H1 (cell line): ENCODE measurements at places on chromosomes 4 and X.

GRCh38 chrX:31649201-31649600 lies 577.4 kb upstream of the FTHL17 start:
- DNase-seq = no peak

GRCh38 chrX:69262036-69262936 lies 97.0 kb upstream of the PJA1 start:
- no peak for DNase-seq

DNA sequence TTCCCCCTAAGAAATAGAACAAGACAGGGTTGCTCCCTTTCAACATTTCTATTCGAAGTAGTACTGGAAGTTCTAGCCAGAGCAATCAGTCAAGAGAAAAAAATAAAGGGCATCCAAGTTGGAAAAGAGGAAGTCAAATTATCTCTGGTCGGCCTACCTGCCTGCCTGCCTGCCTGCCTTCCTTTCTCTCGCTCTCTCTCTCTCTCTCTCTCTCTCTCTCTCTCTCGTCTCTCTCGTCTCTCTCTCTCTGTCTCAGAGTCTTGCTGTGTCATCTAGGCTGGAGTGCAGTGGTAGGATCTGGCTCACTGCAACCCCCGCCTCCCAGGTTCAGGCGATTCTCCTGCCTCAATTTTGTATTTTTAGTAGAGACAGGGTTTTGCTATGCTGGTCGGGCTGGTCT lies 42.9 kb downstream of the CCKAR start:
- no peak for DNase-seq

DNA sequence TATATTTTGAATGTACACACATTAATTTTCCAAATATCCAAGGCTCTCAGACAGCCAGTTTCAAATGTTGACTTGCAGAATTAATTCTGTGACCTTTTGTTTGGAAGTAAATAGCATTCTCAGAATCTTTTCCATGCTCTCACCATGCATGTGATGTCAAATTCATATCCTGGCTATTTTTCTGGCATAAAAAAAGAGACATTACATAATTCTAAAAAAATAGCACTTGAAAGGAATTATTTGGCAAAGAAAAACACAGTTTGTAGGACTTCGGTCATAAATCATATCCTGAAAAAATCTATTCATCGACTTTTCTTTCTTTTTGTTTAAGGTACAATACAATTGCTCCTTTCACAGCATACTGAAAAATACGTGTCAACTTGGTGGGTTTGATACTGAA lies 111.2 kb downstream of the GLRA3 start:
- DNase-seq = no peak

DNA sequence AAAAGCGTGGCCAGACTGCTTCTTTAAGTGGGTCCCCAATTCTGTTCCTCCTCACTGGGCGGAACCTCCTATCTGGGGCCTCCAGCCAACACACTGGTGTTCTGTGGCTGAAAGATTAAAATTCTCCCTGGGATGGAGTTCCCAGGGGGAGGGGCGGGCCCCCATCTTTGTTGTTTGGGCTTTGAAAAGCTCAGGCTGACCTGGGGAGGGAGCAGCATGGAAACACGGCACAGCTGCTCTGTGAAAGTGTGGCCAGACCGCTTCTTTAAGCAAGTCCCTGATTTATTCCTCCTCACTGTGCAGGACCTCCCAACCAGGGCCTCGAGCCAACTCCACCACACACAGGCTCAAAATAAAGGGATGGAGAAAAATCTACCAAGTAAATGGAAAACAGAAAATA lies 219.5 kb downstream of the TMEM47 start:
- DNase-seq = no peak

- DNase-seq = no peak
These were observed 88.6 kb downstream of the SLC9A7 start for GRCh38 chrX:46670316-46670715.

- DNase-seq = no peak
These were observed 6.0 kb downstream of the DGKQ start for GRCh38 chr4:967113-968104.

DNA sequence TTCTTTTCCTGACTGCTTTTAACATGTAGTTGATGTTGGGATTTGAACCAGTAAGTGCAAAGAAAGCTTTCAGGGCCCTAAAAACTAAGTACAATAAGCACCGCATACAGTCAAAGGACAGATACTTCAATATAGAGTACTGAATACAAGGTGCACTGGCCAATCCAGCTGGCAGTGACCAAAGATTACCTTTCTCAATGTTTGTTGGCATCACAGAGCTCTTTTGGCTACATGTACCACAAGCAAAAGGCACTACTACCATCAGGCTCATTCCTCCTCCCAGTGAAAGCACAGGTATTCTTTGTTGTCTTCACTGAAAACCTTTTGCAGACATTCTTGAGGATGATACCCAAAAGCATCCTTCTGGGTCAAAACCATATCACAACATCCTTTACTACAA lies 65.2 kb upstream of the ZCCHC13 start:
- no peak for DNase-seq

- DNase-seq = no peak
These were observed 3.5 kb downstream of the BEND4 start for GRCh38 chr4:42149004-42149403.

DNA sequence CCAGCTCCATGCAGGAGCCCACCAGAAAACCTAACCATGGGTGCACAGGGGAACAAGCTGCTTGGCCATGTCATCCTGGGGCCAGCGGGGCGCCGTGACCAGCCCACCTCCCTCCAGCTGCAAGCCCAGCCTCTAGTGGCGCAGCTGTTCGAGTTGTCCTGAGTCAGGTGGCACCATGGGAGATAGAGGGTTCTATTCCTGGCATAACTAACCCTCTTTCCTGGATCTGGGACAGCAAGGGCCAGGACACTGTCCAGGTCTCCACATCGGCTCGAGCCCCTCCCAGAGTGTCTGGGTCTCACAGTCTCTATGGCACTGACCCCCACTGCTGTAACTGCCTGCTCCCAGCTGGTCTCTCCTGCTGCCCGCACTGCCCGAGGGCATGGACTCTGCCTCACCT lies 16.7 kb downstream of the ABLIM2 start:
- DNase-seq = no peak

DNA sequence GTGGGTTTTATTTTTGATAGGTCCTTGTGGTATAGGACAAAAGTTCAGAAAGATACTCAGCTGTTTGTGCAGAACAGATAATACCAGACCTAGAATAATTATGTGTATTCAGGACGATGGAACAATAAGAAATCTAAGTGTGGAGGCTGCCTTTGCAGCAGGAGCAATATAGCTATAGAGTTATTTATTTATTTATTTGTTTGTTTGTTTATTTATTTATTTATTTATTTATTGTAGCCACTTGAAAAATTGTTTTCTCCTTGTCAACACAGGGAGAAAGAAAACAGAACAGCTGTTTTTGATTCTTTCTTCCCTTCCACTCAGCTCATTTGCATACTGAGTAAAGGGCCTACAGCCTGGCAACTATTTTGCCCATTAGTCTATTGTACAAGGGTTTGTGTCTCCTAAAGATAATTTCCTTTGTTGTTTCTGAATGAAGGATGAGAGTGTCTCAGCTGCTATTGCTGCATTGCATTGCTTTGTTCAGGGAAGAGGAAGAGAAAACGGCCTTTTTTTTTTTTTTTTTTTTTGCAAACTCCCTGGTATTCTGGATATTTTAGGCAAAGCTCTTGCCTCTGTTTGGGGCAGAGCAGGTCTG lies 56.0 kb upstream of the ESX1 start:
- DNase-seq = no peak

- no peak for DNase-seq
These were observed 12.8 kb downstream of the RASL11B start for GRCh38 chr4:52874948-52875347.

DNA sequence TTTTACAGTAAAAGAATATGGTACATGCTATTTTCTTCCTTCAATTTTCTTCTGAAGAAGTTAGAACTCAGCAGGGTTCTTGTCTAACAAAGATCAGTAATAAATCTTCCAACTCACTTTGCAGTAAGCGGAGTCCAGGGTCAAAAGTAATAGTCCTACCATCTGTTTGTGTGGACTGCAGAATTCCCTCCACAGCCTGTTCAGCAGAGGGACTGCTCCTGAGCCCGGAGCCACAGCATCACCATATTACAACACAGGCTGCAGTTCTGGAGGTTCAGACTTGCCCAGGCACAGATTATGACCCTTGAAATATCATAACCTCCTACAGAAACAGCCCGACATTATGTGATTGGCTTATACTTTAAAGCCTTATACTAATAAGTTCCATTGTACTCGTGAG lies 10.3 kb downstream of the FHDC1 start:
- no peak for DNase-seq

DNA sequence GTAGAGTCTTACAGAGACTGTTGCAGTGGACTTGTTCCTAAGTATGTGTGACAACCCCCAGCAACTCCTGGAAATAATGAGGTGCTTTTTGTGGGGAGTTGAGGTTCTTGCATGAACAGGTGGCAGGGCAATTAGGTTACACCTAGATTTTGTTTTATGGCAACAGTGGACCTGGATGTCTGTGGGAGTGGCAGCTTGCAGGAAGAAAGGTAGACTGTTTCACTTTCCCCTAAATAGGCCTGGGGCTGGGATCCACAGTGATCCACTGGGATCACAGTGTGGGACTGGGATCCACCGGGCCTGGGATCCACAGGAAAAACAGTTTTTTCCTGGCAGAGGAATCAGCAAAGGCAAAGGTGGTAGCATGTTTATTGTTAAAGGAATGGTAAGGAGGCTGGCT lies 18.3 kb upstream of the USP9X start:
- DNase-seq = no peak

DNA sequence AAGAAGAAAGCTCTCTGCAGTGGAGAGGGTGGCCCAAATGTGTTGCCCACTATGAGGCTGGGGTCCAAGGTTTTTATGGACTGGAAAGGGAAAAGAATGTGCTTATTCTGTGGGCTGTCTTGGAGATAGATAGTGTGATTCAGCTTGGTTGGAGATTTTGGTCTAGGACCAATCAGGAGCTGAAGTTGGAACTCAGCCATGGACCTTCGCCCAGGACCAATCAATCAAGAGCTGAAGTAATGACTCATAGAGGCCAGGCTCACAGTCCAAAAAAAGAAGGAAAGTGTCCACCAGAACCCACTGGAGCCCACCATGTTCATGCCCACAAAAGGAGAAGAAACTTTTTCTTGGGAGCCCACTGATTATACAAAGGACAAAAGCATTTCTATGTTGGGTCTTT lies 369.5 kb downstream of the UBE2NL start:
- no peak for DNase-seq
